ENCODE measurements at places on chromosomes 2 and 18. TPM values are rescaled to one million over a fixed set of nuclear protein-coding genes. Genes with fewer than 3 reads are reported as not detected.

DNA sequence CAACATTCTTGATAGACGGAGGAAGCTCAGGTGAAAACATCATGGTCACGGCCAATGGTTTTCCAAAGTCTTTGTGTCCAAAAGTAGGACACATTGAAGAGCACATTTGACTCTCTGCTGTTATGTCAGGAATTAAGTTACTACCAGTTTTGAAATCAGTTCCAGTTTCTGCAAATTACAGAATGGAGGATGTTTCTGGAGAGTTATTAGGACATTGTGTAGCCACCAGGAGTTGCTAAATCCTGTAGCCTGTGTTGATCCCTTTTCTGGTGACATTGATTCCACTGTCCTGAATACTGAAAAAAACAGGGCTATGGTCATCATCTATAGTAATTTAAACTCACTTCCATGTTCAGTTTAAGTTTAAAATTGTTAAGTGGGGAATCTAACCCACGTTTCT lies 15.3 kb downstream of the UPP2 start:
- no peak for DNase-seq
- H3K27me3 ChIP-seq: no peaks in the 10 kb centered on the region
- H3K4me3 ChIP-seq: no peak overlapping the region
- H3K36me3 ChIP-seq: no peaks in the 10 kb centered on the region
- no peaks in the 10 kb centered on the region for H3K4me1 ChIP-seq
- no peak overlapping the region for H3K27ac ChIP-seq

DNA sequence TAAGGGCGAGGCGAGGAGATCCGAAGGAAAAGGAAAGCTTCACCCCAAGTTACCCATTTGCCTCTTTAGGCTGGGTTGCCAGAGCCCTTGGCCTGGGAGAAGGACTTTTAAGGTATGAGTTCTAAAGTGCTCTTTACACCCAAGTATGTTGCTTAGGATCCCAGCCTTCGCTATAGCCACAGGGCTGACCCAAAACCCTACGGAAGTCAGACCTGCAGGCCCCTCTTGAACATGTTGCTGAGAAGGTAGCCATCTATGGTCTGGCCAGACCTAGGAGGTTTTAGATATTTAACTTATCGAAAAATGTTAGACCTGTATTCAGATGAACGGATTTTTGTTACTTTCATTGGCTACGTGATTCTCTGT lies 95.4 kb downstream of the PMS1 start:
- no peaks in the 10 kb centered on the region for H3K4me1 ChIP-seq
- H3K36me3 ChIP-seq: peaks cover 11% of the 10 kb centered on the region
- DNase-seq: no peak
- no peak overlapping the region for H3K27ac ChIP-seq
- no peaks in the 10 kb centered on the region for H3K27me3 ChIP-seq

EN1 gene
- polyA plus RNA-seq: 4.1 TPM

DNA sequence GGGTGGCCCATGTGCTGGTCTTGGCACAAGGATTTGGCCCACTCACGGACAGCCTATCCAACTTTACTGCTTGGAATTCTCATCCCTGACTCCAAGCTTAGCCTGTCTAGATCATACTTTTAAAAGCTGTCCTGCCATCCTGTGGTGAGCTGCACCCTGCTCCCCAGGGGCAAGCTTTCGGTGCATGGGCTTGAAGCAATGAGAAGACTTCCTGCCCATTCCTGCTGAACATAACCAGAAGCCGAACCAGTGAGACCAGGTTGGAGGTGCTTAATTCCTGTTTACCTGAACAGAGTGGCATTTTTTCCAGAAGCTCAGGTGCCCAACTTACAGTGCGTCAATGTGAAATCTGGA lies 154.5 kb downstream of the ANTXR1 start:
- H3K27ac ChIP-seq: no peak overlapping the region
- peaks cover 17% of the 10 kb centered on the region for H3K36me3 ChIP-seq
- no peak for DNase-seq
- no peak overlapping the region for H3K4me3 ChIP-seq
- peaks cover 66% of the 10 kb centered on the region for H3K4me1 ChIP-seq
- H3K27me3 ChIP-seq: no peaks in the 10 kb centered on the region

MERTK gene
- not detected for polyA plus RNA-seq

GRCh38 chr2:136008205-136008865 lies 22.9 kb upstream of the DARS1 start:
- DNase-seq: no peak
- H3K27ac ChIP-seq: no peak overlapping the region
- H3K27me3 ChIP-seq: no peaks in the 10 kb centered on the region
- H3K4me1 ChIP-seq: peaks cover 14% of the 10 kb centered on the region
- H3K4me3 ChIP-seq: no peak overlapping the region

Measured in GM23248 (cell line).